ENCODE measurements at places on chromosomes 6 and 20.

- DNase-seq, result no peak
Observed at GRCh38 chr6:136964398-136964797, 42.3 kb downstream of the SLC35D3 start.

GRCh38 chr20:4060856-4061695, 45.7 kb upstream of the RNF24 start:
- no peak for DNase-seq

- DNase-seq, result no peak
Observed at GRCh38 chr20:14401479-14402138, 64.2 kb upstream of the FLRT3 start.

GRCh38 chr6:61977947-61978346, 308.1 kb downstream of the KHDRBS2 start:
- no peak for DNase-seq

DNA sequence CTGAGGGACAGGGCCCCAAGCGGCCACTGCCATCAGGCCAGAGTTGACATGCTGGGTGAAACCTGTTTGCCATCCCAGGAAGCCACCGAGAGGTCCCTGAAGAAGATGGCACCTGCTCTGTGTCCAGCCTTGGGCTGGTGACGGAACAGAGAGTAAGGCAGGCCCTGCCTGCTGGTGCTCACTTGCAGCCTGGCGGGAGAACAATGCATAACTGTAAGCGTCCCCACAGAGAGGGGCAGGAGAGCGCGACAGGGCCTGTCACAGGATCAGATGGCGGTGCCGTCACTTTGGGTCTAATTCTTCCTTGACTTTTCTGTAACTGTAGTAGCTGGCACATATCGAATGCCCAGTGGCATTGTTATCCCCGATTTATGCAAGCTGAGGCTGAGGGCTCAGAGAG, 29.0 kb upstream of the VSTM2L start:
- DNase-seq, result no peak

DNA sequence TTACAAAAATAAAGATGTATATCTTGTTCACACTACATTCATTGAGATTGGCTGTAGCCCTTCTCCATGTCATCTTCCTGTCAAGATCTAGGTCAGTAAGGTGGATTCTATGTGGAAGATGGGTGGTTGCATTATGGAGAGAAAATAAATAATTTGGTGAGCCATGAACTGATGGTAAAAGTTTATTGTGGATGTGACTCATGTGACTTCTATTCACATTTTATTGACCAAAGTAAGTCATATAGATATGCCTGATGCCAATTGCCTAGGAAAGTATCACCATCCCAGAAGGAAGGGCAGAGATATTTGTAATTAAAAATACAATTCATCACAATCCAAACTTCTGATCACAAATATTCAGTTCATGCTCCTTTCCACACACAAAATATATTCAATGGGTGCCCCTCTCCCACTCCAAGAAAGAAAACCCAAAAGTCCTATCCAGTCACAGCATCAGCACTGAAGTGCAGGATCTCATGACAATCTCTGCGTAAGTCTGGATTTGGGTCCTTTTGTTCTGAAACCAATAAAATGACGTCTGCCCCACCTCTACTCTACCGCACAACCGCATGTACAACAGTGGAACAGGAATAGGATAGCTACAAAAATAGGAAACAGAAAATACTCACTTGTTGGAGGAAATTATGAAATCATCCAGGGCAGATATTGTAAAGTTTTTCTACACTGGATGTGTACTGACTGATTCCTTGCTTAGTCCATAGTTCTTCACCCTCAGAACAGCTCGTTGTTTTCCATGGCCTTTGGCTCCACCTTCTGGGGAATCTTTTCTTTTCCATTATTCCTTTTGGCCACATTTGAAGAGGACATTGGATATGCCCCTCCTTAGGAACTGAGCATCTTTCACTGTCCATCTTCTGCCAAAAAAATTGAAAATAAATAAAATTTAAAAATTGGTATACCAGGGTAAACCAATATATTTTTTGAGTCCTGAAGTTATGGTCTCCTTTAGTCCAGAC, 16.1 kb upstream of the SLC17A3 start:
- DNase-seq, result no peak
